ENCODE measurements at places on chromosomes 11 and 22. TPM values are rescaled to one million over a fixed set of nuclear protein-coding genes. Genes with fewer than 3 reads are reported as not detected.

Gene FXYD2
- 4.3 TPM for total RNA-seq

GRCh38 chr11:126312961-126313360 lies 9.1 kb downstream of the DCPS start:
- no peak overlapping the region for H3K4me3 ChIP-seq
- H3K36me3 ChIP-seq = peaks cover 34% of the 10 kb centered on the region
- no peaks in the 10 kb centered on the region for H3K27me3 ChIP-seq
- H3K27ac ChIP-seq = no peak overlapping the region

DNA sequence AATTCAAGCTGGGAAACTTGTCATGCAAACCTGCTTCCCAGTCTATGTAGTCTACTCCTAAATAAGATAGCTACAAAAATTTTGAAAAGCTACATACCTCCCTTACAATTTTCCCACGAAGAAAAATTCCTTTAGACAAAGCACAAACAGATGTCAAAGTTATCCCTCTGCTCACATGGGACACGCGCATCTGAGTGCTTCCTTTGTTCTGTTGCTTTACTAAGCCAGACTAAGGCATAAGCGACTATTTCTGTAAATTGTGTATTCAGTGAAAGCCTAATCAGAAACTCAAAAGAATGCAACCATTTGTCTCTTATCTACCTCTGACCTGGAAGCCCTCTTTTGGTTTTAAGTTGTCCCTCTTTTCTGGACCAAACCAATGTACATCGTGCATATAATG lies 583.7 kb upstream of the B3GAT1 start:
- no peaks in the 10 kb centered on the region for H3K36me3 ChIP-seq
- no peak overlapping the region for H3K27ac ChIP-seq
- no peaks in the 10 kb centered on the region for H3K4me1 ChIP-seq
- DNase-seq = no peak
- H3K27me3 ChIP-seq = no peaks in the 10 kb centered on the region

DNA sequence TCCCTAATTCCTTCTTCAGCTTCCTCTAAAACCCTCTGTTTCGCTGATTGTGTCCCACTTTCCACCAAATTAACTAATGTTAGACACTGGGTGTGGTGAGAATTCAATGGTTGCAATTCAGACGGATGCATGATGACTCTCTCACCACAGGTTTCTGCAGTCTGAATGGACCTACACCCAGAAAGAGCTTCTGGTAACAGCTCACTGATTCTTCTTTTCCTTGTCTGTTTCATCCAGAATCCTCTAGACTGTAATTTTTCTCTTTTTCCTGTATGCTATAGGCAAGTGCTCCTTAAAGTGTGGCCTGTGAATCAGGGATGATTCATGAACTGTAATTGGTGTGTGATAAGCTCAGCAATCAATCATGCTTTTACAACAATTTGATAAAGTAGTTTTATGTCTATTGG lies 18.1 kb downstream of the MMP10 start:
- no peaks in the 10 kb centered on the region for H3K4me1 ChIP-seq
- no peaks in the 10 kb centered on the region for H3K27me3 ChIP-seq
- no peak overlapping the region for H3K4me3 ChIP-seq
- no peak for DNase-seq

GRCh38 chr22:23145878-23146470 lies 697 bp downstream of the RAB36 start:
- no peaks in the 10 kb centered on the region for H3K27me3 ChIP-seq
- peak overlapping the region; percentile 80 for H3K27ac ChIP-seq
- H3K4me3 ChIP-seq = no peak overlapping the region
- DNase-seq = no peak
- H3K4me1 ChIP-seq = peaks cover 52% of the 10 kb centered on the region
- H3K36me3 ChIP-seq = no peaks in the 10 kb centered on the region

- H3K27me3 ChIP-seq = peaks cover 39% of the 10 kb centered on the region
- no peaks in the 10 kb centered on the region for H3K4me1 ChIP-seq
- no peak for DNase-seq
- no peak overlapping the region for H3K4me3 ChIP-seq
- no peak overlapping the region for H3K27ac ChIP-seq
Observed at GRCh38 chr22:29150701-29151100, 55.0 kb upstream of the EMID1 start.

Gene ISX
- not detected for total RNA-seq

GRCh38 chr22:45127866-45128265 lies 35.9 kb upstream of the NUP50 start:
- peaks cover 6% of the 10 kb centered on the region for H3K27me3 ChIP-seq
- no peak overlapping the region for H3K27ac ChIP-seq
- H3K4me1 ChIP-seq = no peaks in the 10 kb centered on the region
- no peak for DNase-seq
- no peak overlapping the region for H3K4me3 ChIP-seq
- peaks cover 7% of the 10 kb centered on the region for H3K36me3 ChIP-seq

Gene COMMD9
- total RNA-seq = 44.9 TPM

DNA sequence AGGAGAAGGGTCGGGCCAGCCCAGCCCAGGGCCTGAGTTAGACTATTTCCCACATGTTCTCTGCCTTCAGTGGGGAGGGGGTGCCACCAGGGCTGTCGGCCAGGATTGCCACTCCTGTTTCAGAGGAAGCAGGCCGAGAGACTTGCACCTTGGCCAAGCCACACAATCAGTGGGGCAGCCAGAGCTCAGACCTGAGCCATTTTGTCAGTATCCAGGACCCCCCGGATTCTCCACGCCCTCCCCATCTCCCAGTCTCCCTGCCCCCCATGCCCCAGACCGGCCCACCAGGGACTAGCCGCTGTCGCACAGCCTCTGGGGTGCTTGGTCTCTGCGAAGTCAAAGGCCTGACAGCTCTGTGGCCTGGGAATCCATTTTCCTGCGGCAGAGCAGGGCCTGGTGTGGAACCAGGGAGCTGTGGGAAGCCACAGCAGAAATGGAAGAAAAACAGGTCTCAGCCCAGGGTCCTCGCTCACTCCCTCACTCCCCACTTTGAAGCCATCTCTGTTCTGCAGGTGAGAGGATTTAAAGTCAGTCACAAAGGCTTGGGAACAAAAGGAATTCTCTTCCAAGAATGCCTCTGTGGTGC lies 25.5 kb upstream of the MGAT3 start:
- DNase-seq = no peak
- no peaks in the 10 kb centered on the region for H3K4me1 ChIP-seq
- H3K36me3 ChIP-seq = peaks cover 20% of the 10 kb centered on the region
- H3K4me3 ChIP-seq = no peak overlapping the region
- H3K27ac ChIP-seq = no peak overlapping the region

Gene SCN3B
- not detected for total RNA-seq

Gene TBX10
- not detected for total RNA-seq

Gene HEPHL1
- not detected for total RNA-seq

Gene CDC42BPG
- 9.1 TPM for total RNA-seq

DNA sequence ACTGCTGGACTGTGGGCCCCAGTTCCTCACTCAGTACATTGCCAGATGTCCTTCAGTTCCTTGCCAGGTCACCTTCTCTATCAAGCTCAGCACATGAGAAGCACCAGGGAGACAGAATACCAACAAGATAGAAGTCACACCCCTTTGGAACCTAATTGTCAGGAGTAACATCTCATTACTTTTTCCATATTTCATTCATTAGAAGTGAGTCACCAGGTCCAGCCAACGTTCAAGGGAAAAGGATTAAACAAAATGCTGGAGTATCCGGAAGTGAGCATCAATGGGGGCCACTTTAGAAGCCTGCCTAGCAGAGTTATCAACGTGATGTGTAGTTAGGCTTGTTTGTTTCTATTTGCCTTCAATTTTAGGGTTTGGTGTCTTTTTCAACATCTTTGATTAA lies 569.3 kb downstream of the MIAT start:
- no peaks in the 10 kb centered on the region for H3K27me3 ChIP-seq
- H3K4me3 ChIP-seq = no peak overlapping the region
- no peak for DNase-seq
- H3K4me1 ChIP-seq = no peaks in the 10 kb centered on the region
- H3K36me3 ChIP-seq = no peaks in the 10 kb centered on the region

DNA sequence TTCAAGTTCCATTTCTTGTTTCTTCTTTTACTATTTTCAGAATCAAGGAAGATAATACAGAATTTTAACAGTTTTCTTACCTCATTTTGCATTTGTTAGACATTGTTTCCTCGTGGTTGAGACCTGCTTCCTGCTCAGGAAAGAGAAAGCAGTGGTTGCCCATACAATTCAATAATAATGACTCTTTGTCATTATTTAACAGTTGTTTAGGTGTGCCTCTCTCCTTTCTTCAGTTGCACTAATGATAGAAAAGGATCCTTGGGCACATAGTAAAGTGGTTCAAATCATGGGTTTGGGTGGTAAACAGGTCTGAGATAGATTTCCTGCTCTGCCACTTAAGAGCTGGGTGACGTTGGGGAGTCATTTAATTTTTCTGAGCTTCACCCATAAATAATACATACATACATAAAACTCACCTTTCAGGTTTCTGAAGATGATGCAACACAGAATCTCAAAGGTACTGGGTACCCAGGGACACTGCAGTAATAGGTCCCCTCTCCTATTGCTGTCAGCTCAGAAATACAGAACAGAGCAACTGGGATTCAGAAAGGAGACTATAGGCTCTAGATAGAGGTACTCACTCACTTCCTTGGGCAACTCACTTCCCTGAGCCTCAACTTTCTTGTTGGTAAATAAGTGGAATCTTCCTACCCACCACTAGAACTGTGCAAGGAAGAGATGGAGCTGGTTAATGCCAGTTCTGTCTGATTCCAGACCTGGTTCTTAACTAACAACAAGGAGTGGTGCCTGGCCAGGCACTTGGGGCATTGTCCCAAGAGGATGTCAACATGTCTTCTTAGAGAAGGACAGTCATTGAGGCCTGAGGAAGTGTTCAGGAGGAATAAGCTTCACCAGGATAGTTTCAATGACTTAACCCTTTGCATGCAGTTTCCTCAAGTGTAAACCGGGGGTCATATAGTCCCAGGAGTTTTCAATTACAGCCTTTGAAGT lies 34.9 kb downstream of the CD44 start:
- H3K4me3 ChIP-seq = no peak overlapping the region
- peaks cover 76% of the 10 kb centered on the region for H3K4me1 ChIP-seq
- H3K27ac ChIP-seq = peak overlapping the region; percentile 99

Gene MPPED2
- total RNA-seq = 8.1 TPM

DNA sequence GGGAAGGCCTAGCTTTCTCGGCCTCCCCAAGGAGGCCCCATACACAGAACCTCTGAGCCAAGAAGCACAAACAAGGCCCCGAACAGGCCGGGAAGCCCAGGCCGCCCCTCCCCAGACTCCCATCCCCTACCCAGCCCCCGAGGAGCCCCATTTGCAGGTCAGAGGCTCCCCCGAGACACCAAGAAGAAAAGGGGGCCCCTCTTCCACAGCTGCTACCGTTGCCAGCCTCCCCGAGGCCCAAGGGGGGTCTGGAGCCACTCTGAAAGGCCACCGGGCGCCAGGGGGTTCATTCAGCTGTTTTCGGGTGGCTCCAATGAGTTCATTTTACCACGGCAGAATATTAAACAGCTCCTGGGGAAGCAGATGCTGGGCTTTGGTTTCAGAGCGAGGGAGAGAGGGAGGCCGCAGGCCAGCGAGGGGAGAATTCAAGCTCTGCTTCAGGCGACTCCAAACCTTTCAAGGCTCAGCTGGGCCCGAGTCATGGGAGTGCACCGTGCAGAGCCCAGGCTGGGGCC lies 28.5 kb downstream of the MN1 start:
- DNase-seq = no peak
- no peaks in the 10 kb centered on the region for H3K4me1 ChIP-seq
- H3K27ac ChIP-seq = no peak overlapping the region
- H3K27me3 ChIP-seq = peaks cover 23% of the 10 kb centered on the region

Gene RGL4
- total RNA-seq = 24.2 TPM

- H3K4me1 ChIP-seq = peaks cover 12% of the 10 kb centered on the region
- peaks cover 6% of the 10 kb centered on the region for H3K27me3 ChIP-seq
- H3K36me3 ChIP-seq = no peaks in the 10 kb centered on the region
- peak overlapping the region; percentile 18 for H3K4me3 ChIP-seq
- DNase-seq = no peak
Observed at GRCh38 chr11:94768602-94769541, 716 bp downstream of the AMOTL1 start.

DNA sequence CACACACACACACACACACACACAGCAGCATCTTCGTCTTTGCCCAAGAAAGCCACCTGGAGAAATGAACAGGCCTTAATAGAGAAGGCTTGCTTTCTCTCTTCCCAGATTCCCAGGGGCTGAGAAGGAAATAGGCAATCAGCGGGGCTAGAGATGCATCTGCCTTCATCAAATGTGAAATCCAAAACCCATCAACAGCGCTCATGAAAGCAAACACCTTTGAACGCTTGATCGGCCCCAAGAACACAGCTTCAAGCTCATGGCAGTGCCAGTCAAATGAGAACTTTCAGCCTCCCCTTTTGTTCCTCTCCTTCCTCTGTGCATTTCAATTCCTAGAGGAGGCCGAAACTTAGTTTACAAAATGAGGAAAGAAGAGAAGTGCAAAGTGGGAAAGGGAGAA lies 122.7 kb downstream of the EFCAB6 start:
- no peaks in the 10 kb centered on the region for H3K27me3 ChIP-seq
- no peak overlapping the region for H3K27ac ChIP-seq
- H3K4me3 ChIP-seq = no peak overlapping the region
- no peaks in the 10 kb centered on the region for H3K4me1 ChIP-seq

Gene SCGB1D2
- not detected for total RNA-seq

DNA sequence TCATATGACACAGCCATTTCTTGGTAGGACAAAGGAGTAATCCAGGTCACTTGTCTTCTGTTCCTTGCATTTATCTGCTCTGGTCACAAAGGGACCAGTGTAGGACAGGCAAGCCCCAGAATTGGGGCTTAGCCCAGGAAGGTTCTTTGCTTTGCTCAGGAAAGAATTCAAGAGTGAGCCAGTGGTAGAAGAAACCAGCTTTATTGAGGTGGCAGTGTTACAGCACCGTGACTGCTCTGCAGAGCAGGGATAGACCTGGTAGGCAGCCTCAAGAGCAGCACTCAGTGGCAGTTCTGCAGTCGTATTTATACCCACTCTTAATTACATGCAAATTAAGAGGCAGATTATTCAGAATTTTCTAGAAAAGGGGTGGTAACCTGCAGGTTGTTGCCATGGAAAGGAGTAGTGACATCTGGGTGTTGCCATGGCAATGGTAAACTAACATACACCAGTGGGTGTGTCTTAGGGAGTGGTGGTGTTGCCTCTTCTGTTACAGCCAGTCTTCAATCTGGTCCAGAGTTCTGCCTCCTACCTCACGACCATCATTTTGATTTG lies 84.9 kb upstream of the RAB1B start:
- H3K4me3 ChIP-seq = no peak overlapping the region
- H3K4me1 ChIP-seq = peaks cover 8% of the 10 kb centered on the region
- DNase-seq = peak; percentile 24
- peaks cover 3% of the 10 kb centered on the region for H3K36me3 ChIP-seq

Gene SLC22A6
- not detected for total RNA-seq

GRCh38 chr22:47543447-47543846 lies 781.0 kb downstream of the TBC1D22A start:
- no peak overlapping the region for H3K27ac ChIP-seq
- no peak for DNase-seq
- H3K4me1 ChIP-seq = no peaks in the 10 kb centered on the region
- H3K36me3 ChIP-seq = no peaks in the 10 kb centered on the region

Gene TH
- not detected for total RNA-seq

- H3K27ac ChIP-seq = no peak overlapping the region
- H3K4me1 ChIP-seq = peaks cover 16% of the 10 kb centered on the region
- no peak for DNase-seq
- no peaks in the 10 kb centered on the region for H3K27me3 ChIP-seq
- no peak overlapping the region for H3K4me3 ChIP-seq
Observed at GRCh38 chr11:57544566-57544965, 7.2 kb downstream of the SMTNL1 start.

GRCh38 chr11:11379661-11380060 lies 26.6 kb upstream of the CSNK2A3 start:
- peaks cover 14% of the 10 kb centered on the region for H3K27me3 ChIP-seq
- no peak for DNase-seq
- H3K36me3 ChIP-seq = no peaks in the 10 kb centered on the region
- no peaks in the 10 kb centered on the region for H3K4me1 ChIP-seq
- no peak overlapping the region for H3K27ac ChIP-seq

Data from T-cell (primary cell).